ENCODE measurements at places on chromosomes 2 and 18.

GRCh38 chr2:170524828-170525565 is 190.1 kb upstream of the SP5 start:
- DNase-seq: no peak

DNA sequence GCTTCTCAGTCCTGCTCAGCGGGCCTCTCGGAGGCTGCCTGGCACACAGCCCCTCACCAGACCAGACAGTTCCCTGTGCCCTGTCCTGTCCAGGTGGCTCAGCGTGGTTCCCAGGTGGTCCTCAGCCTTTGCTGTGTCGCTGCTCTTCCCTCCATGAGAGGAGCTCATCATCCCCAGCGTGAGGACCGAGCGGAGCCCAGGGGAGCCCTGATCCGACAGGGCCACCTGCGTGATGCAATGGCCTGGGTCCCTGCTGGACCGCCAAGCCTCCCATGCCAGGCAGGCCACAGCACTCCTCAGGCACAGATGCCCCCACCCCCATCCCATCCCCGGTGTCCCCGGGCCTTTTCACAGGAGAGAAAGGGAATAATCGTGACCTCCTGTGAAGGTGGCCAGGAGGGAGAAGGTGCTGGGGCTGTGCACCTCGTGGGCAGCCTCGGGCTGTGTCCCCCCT is 4.3 kb downstream of the GPC1 start:
- DNase-seq: no peak

- no peak for DNase-seq
These were observed 105.2 kb downstream of the LYPD6B start for GRCh38 chr2:149143734-149144133.

GRCh38 chr2:68182902-68183301 is 25.2 kb downstream of the PNO1 start:
- no peak for DNase-seq

- no peak for DNase-seq
These were observed 925.7 kb downstream of the DCDC2C start for GRCh38 chr2:4628998-4629501.

- no peak for DNase-seq
These were observed 100.8 kb upstream of the ATP5MC3 start for GRCh38 chr2:175282300-175282699.

DNA sequence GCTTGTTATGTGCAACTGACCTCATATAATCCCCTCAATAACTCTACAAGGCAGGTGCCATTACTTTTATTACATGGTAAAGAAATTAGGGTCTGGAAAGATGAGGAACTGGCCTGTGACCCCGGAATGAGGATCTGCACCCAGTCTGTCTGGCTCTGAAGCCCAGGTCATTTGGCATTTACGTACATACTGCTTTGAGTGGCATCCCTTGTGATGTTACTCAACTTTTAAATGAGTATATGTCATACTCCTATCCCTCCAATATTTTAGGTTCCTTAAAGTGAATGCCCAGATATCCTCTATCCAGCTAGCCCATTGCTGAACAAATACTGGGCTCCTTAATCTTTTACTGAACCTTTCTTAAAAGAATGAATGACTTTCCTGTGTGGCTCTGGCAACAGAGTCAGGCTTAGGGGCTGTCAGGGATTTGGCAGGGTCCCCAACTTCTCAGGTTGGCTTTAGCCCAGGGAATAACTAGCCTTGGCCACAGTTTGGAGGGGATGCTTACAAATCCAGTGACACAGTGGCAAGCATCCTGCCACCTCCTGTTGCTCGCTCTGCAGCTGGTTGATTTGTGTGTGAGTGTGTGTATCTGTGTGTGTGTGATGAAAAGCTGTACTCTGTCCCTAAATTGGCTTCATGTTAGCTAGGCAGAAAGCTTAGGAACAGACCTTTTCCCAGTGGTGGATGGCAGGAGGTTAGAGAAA is 3.4 kb upstream of the CXCR4 start:
- DNase-seq: no peak

DNA sequence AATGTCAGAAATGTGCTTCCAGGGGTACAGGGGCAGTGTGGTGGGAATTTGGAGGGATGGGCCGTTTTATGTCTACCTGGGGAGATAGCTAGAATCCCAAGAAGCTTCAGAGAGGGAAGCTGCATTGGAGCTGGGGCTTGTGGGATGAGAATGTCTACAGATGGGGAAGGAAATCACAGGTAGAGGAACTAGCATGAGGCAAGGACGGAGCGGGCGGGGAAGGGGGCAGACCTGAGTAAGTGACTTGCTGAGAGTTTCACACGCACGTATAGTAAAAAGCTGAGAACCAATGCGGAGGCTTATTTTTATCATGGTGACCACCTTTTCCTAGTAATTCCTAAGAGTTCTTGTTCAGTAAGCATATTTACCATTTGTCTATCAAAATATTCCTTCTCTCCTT is 6.3 kb downstream of the C2orf80 start:
- DNase-seq: no peak

GRCh38 chr2:20666005-20666303 is 990 bp upstream of the GDF7 start:
- DNase-seq: no peak

DNA sequence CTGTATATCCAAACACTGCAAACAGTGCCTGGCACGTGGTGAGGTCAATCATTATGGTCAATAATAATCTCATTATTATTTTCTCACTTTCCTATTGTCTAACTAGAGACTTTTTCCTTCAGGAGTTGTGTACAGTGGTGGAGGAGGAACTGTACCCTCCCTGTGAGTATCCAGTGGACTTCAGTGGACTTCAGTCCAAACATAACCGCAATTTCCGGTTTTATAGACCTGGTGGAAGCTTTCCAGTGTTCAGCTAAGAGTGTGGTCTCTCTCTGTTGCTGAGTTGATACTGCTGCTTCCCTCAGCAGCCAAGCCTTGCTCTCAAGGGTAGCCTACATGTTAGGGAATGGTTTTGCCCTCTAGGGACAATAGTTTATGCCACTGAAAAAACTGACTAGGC is 447.1 kb downstream of the TMEM182 start:
- DNase-seq: no peak

DNA sequence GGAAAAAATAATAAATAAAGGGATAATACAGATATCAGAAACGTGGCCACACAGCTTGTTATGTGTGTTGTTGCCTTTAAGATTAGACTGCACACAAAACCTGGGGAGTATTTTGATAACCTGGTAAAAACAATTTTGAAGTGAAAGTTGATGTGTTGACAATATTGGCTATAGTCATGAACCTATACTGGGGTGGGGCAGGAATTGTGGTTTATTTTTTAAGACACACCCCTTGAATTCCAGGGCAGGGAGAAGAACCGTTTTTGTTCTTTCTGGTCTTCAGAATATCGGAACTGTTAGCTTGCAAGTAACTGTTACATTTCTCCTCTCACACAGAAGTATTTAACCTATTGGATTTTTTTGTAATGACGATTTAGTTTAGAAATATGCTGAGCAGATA is 80.4 kb downstream of the LIMS1 start:
- DNase-seq: no peak

DNA sequence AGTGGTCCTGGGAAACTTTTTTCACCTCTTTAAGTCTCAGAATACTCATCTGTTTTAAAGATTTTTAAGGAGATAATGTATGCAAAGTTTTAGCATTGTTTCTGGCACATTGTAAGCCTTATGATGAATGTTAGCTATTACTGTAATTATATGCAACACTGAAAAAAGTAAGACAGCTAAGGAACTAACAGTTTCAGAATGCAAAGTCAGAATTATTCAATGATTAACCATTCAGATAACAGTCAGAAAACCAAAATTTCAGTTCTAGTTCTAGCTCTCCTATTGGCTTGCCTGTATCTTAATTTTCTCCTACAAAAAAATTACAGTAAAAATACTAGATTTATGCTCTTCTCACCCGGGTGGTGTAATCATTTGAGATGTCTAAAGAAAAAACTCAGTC is 101.1 kb downstream of the SLC4A10 start:
- no peak for DNase-seq

DNA sequence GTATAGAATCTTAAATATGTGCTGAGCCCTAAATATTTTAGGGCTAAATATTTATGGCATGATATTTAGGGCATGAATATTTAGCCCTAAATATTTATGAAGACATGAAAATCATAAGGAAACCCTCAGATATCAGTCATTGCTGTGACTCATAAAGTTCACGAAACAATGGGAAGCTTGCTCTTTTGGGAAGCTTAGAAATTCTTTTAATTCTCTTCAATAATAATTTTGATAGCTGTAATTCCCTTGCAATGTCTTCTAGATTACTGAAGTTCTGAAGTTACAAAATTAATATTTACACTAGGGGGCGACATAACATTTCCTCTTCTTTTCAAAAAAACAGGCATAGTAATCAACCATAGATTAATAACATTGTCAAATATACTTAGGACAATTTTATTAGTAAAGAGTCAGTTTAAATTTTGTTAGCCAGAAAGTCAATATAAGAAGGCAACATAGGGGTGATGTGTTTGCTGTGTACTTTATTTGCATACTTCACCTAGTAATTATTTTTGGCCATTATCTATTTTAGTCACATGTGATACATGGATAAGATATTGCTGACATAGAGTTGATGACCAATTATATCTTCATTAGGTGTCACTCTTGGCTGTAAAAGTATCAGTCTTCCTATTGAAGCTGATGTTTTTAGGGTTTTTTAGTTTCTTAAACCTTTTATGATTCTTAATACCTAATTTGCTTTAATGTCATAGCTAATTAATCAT is 13.2 kb downstream of the ZNF804A start:
- no peak for DNase-seq

DNA sequence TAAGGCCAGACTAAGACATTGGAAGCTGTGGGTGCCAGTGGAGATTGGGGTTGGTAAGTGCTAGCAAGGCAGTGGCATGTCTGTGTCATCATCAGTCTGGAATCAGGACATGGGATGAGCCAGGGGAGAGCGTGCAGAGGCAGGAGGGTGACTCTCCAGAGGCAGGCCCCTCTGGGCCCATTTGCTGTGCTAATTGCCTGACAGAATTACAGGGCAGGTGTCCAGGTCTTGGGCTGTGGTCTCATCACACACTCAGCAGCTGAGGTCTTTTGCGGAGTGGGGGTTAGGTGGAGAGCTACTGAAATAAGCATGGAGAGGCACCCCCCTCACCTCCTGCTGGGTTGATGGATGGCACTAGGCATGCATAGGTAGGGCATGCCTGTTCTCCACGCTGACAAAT is 57.4 kb downstream of the CELF4 start:
- DNase-seq: no peak

- DNase-seq: no peak
These were observed 34.1 kb downstream of the HK2 start for GRCh38 chr2:74867841-74868658.

GRCh38 chr2:143690235-143690634 is 561.0 kb downstream of the ARHGAP15 start:
- DNase-seq: no peak

DNA sequence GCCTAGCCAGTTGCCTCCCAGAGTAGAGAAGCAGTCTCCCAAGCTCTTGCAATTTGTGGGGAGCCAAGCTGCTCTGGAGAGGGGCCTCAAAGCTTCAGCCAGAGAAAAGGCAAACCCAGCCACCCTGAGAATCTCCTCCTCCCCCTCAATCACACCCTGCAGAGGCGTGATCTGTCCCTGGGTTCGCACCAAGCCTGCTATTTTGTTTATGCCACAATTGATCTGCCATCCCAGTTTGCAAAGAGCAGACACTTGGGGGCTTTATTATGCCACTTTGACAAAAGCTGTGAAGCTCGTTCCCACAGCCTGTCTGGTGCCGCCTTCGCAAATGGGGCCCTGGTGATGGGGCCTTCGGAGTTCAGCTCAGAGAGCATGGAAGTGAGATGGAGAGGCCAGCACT is 125.5 kb downstream of the MSH2 start:
- no peak for DNase-seq

DNA sequence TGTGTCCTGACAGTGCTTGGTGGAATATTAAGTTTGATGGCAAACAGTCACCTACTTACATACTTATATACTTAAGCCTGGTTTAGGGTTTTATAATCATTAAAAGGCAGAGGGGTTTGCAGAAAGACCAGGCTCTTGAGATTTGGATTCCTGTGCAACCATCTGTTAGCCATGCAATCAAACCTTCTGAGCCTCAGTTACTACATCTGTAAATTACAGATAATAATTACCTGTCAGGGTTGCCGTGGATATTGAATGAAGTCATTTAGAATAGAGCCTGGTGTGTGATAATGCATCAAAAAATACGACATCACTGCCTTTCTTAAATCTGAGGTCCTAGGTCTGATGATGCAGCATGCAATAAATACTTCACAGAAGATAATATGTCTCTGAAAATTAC is 152.9 kb downstream of the ARHGAP28 start:
- DNase-seq: no peak

- DNase-seq: no peak
These were observed 1260.5 kb upstream of the ACVR2A start for GRCh38 chr2:146584316-146584715.

DNA sequence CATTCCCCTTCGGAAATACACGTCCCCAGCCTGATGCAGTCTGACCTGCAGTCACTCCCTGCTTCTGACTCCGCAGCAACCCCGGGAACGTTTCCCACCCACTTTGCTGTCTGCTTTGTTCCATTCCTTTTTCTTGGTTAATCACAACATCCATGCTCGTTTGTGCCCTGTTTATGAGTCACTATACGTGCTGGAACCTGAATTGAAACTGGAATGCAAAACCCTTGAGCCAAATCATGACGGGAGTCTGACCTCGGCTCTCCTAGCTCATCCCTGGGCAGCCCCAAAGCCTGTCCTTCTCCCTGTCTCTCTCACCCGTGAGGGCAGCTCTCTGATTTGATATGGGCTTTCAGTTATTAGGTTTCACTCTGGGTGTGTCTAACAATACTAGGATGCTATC is 57.1 kb upstream of the RNF152 start:
- no peak for DNase-seq

DNA sequence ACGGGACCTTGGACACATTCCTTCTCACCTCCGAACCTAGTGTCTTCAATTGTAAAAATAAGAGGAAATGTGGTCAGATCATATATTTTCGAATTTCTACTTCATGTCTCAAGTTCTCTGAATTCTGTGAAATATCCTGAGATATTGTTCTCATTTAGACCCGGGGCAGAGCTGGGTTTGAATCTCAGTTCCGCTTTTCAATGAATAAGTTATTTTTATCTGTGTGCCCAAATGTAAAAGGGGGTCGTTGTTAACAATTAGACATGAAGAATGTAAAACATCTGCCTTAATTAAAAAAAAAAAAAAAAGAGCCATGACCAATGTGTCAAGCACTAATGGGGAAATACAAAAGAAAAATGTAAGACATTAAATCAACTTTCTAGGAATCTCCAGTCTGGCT is 48.9 kb upstream of the BCL11A start:
- no peak for DNase-seq

- DNase-seq: no peak
These were observed 686.0 kb upstream of the DDX18 start for GRCh38 chr2:117128461-117128860.

- no peak for DNase-seq
These were observed 137.5 kb downstream of the CTIF start for GRCh38 chr18:48676346-48676745.

DNA sequence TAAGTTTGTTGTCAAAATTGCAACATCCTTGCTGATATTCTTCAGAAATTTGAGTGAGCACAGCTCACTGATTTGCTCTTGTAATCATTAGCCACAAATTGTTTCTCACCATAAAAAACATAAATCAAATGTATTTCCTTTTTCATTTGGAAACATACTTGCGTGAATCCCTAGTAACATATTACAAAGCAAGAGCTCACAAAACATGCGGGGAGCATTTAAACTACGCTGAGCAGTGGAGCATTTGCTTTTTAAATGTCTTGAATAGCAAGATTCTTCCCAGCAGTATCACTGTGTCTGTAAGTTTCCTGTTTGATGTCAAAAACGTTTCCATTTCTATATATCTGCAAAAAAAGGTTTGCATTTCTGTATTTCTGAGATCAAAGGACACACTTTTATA is 788.3 kb upstream of the SALL3 start:
- DNase-seq: no peak

All from activated CD8-positive, alpha-beta memory T cell treated with anti-CD3 and anti-CD28 coated beads for 24 hours (primary cell).